ENCODE measurements at places on chromosomes 13 and 19. TPM values are rescaled to one million over a fixed set of nuclear protein-coding genes. Genes with fewer than 3 reads are reported as not detected.

The MAP3K10 gene
- 23.4 TPM for total RNA-seq

The C1QTNF9 gene
- not detected for total RNA-seq

- no peak for DNase-seq
Observed at GRCh38 chr19:7497292-7497691, 8.5 kb upstream of the PEX11G start.

DNA sequence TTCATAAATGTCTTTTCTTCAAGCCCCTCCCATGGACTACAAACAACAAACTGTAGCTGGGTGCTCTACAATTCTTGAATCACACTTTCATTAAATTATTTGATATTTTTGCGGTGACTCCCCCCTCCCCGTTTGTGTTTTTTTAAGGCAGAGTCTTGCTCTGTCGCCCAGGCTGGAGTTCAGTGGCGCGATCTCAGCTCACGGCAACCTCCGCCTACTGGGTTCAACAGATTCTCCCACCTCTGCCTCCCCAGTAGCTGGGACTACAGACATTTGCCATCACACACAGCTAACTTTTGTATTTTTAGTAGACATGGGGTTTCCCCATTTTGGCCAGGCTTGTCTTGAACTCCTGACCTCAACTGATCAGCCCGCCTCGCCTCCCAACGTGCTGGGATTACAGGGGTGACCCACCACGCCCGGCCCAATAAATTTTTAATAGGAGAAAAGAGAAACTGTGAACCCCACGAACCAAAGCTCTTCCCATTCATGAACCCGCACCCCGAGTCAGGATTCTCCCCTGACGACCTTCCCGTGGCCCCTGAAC, 703 bp downstream of the ZNF506 start:
- no peak for DNase-seq

The ZNF99 gene
- not detected for total RNA-seq

The ZNF880 gene
- 25.7 TPM for total RNA-seq

The NLRP9 gene
- total RNA-seq: not detected

GRCh38 chr19:38030686-38031422, 123.8 kb downstream of the SIPA1L3 start:
- no peak for DNase-seq

The LENG9 gene
- 4.2 TPM for total RNA-seq

GRCh38 chr13:75675421-75675820, 39.3 kb downstream of the LMO7 start:
- no peak for DNase-seq

GRCh38 chr13:99062593-99062992, 84.7 kb upstream of the DOCK9 start:
- DNase-seq: no peak

DNA sequence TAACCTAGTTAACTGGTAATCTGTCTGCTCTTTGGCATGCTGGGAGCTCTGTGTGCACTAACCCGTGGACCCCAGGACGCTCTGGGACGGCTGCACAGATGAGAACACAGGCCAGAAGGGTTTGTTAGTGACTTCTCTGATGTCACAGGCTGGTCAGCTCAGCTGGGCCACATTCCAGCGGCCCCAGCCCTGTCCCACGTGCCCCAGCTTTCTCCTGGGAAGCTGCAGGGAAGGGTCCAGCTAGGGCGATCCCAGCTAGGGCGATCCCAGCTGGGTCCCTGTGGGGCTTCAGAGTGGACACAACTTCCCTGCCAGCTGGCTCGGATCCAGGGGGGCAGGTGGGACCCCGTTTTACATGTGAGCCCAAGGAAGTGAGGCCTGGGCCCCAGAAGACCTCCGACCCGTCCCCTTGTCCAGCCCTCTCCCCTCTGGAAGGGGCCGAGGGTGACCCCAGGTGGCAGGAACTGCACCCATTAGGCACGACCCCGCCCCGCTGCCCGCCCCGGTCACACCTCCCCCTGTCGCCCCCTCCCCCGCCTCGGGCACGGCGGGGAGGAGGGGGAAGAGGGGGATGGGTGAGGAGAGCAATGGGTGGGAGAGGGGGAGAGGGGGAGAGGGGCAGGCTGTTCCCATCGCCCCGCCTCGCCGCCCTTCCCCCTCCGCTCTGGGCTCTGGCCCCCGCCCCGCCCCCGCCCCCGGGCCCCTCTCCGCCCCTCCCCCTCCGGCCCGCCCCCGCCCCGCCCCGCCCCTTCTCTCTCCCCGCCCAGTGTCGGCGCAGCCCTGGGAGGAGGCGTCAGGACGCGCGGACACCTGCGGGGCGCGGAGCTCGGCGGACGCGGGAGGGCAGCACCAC, 75.2 kb upstream of the MCF2L start:
- DNase-seq: no peak

- DNase-seq: no peak
Observed at GRCh38 chr13:44759384-44760360, 183.5 kb upstream of the TSC22D1 start.

DNA sequence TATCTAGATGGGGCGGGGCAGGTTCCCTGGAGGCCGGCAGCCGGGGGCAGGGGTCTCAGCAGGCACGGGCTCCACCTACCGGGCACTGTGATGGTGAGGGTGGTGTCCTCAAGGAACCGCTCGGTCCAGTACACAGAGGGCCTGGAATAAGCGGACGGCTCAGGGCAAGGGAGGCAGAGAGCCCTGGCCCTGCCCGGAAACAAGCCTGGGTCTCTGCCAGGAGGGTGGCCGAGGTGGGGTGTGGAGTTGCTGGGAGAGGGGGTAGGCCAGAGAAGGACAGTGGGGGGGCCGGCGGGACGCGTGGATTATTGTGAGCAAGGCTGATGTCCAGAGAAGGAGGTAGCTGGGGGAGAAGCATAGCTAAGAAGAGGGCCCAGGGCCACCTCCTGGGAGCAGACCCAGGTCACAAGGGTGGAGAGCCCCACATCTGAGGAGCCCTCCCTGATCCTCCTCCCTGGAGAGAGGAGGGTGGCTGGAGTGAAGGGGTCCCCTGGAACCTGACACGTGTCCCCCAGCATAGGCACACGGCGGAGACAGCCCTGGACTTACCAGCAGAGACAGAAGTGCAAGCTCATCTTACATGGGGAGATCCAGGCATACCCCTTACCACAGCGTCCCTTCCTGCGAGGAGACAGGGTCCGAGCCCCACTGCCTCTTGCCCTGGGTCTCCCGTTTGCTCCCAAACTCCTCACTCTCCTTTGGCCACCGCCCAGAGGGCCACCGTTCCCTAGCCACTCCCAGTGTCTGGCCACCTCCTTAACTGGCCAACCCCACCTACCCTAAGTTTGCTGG, 29.0 kb upstream of the MIER2 start:
- peak; percentile 65 for DNase-seq

The BCL2L12 gene
- 49.2 TPM for total RNA-seq

DNA sequence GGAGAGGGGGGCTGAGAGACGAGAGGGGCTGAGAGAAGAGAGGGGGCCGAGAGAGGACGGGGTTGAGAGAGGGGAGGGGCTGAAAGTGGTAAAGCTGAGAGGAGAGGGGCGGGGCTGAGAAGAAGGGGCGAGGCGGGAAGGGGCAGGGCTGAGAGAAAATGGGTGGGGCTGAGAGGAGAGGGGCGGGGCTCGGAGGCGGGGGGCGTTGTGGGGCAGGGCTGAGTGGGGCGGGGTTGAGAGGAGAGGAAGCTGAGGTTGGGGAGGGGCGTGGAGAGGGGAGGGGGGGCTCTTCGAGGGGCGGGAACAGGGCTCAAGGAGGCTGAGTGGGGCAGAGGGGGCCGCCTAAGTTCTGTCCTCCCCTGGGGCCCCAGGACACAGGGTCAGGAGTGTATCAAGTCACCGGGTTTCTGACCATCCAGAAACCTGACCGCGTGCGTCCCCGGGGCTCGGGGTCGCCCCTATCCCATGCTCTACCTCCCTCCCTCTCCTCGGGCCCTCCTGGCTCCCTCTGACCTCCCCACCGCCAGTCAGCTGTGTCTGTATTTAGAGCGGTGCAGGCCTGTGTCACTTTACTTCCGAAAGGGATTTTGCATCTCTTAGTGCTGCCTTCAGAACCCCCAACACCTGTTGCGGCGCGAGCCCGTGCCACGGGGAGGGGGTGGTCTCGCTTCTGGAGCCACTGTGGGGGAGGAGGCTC, 38.6 kb upstream of the SEMA6B start:
- peak; percentile 79 for DNase-seq
